Fibroblast of lung (primary cell): ENCODE measurements at places on chromosomes 12 and 14. TPM values are rescaled to one million over a fixed set of nuclear protein-coding genes. Genes with fewer than 3 reads are reported as not detected.

The NFATC4 gene
- total RNA-seq: 33.1 and 59.9 TPM in 2 replicates

The TNFAIP2 gene
- total RNA-seq: 102 and 139 TPM in 2 replicates

The RDH11 gene
- 96.8 and 174 TPM in 2 replicates for total RNA-seq

The RTL1 gene
- not detected in 2 replicates for total RNA-seq

The TBC1D30 gene
- 0.26 and 0.66 TPM in 2 replicates for total RNA-seq

The ZNF891 gene
- 1.0 and 1.2 TPM in 2 replicates for total RNA-seq

The IL26 gene
- 0.26 TPM in 1 of 2 replicates, not detected in the other for total RNA-seq

The ENDOU gene
- total RNA-seq: 0.17 TPM in 1 of 2 replicates, not detected in the other

The NGB gene
- not detected in 2 replicates for total RNA-seq

The SCNN1A gene
- under 0.01 and 0.26 TPM in 2 replicates for total RNA-seq

The CMA1 gene
- total RNA-seq: not detected in 2 replicates

The OAS1 gene
- total RNA-seq: 1.8 and 3.6 TPM in 2 replicates

The RAB5B gene
- total RNA-seq: 46.2 and 55.3 TPM in 2 replicates

The OR4E1 gene
- not detected in 2 replicates for total RNA-seq

The SLC17A8 gene
- total RNA-seq: not detected in 2 replicates

The SIX4 gene
- 9.2 and 18.3 TPM in 2 replicates for total RNA-seq

The AQP2 gene
- not detected in 2 replicates for total RNA-seq

The GPRC5D gene
- total RNA-seq: not detected in 2 replicates

The EAPP gene
- 49.1 and 58.0 TPM in 2 replicates for total RNA-seq

The ZNF385A gene
- 2.3 and 3.3 TPM in 2 replicates for total RNA-seq

The MORN3 gene
- total RNA-seq: 0.77 and 0.83 TPM in 2 replicates

The MYRFL gene
- under 0.01 TPM in 1 of 2 replicates, not detected in the other for total RNA-seq

The KLRC1 gene
- total RNA-seq: under 0.01 TPM in 1 of 2 replicates, not detected in the other

The SPX gene
- total RNA-seq: 0.50 and 1.3 TPM in 2 replicates

The ADGRD1 gene
- 7.3 and 13.4 TPM in 2 replicates for total RNA-seq

The ASCL4 gene
- not detected in 2 replicates for total RNA-seq

The OR10AD1 gene
- not detected in 2 replicates for total RNA-seq

The MGST1 gene
- total RNA-seq: 78.6 and 117 TPM in 2 replicates

The PRB2 gene
- not detected in 2 replicates for total RNA-seq

The NEUROD4 gene
- not detected in 2 replicates for total RNA-seq

The OTUB2 gene
- total RNA-seq: 1.5 and 2.3 TPM in 2 replicates

The TAS2R42 gene
- total RNA-seq: not detected in 2 replicates

The RBMS2 gene
- total RNA-seq: 11.3 and 23.1 TPM in 2 replicates

The KCNMB4 gene
- total RNA-seq: 0.33 and 0.51 TPM in 2 replicates

The OR8S1 gene
- total RNA-seq: not detected in 2 replicates

The MRPS35 gene
- 47.5 and 52.5 TPM in 2 replicates for total RNA-seq

The NELL2 gene
- 0.17 and 0.26 TPM in 2 replicates for total RNA-seq

The FAM234B gene
- 6.7 and 10.4 TPM in 2 replicates for total RNA-seq

The OTX2 gene
- not detected in 2 replicates for total RNA-seq

The SIX1 gene
- total RNA-seq: 1.8 and 8.3 TPM in 2 replicates

The LBHD2 gene
- total RNA-seq: not detected in 2 replicates

The TAS2R19 gene
- 3.1 and 5.3 TPM in 2 replicates for total RNA-seq

The MIS18BP1 gene
- total RNA-seq: 24.1 and 26.4 TPM in 2 replicates

The ERBB3 gene
- total RNA-seq: 0.66 and 1.3 TPM in 2 replicates

The TSHR gene
- total RNA-seq: not detected in 2 replicates

The GALNT9 gene
- total RNA-seq: 0.51 and 2.8 TPM in 2 replicates

The PUS7L gene
- total RNA-seq: 14.4 and 17.0 TPM in 2 replicates
